ENCODE measurements at places on chromosomes 2 and 18. TPM values are rescaled to one million over a fixed set of nuclear protein-coding genes. Genes with fewer than 3 reads are reported as not detected.

EML4 gene
- total RNA-seq: 27.5 TPM

KANSL3 gene
- total RNA-seq: 45.2 TPM

DNA sequence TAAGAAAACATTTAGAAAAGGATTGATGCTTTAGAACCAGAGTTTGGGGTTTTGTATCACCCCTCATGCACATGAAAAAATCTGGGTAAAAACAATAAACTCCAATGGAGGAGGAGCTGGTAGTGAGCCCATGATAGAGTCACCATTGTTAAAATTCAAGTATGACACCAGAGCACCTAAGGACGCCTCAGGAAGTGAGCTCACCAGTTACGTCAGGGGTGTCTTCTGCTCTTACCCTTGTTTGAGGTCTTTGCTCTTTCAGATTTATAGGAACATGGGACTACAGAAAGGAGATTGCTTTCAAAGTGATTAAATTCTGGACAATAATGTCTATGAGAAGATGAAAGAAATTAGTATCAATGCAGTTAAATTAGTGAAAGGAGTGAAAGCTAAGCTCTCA, 106.5 kb downstream of the LRRTM1 start:
- no peak for DNase-seq

DNA sequence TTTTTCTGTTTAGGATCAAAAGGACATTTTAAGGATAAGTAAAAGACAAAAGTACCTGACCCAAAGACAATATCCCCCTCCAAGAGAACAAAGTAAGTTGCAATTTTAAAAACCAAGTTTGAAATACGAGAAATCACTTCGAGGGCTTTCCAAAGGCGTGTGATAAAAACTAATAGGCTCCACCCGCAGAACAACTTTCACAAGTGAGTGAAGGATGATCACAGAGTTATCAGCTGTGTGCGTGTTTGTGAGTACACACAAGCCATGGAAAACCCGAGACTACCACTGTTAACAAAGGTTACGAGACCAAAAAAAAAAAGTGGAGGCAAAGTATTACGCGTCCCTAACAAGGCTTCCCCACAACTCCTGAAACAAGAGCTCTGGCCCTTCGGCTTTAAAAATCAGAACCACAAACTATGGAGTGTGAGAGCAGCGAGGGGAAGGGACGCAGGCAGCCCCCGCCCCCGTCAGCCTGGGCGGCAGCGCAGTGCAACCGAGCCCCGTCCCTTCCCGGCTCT, 719 bp downstream of the SMAD2 start:
- peak; percentile 65 for DNase-seq

GRCh38 chr2:38653380-38653714, 12.6 kb upstream of the GALM start:
- peak; percentile 22 for DNase-seq

GRCh38 chr2:238141541-238142318, 3.3 kb downstream of the KLHL30 start:
- peak; percentile 89 for DNase-seq

DNA sequence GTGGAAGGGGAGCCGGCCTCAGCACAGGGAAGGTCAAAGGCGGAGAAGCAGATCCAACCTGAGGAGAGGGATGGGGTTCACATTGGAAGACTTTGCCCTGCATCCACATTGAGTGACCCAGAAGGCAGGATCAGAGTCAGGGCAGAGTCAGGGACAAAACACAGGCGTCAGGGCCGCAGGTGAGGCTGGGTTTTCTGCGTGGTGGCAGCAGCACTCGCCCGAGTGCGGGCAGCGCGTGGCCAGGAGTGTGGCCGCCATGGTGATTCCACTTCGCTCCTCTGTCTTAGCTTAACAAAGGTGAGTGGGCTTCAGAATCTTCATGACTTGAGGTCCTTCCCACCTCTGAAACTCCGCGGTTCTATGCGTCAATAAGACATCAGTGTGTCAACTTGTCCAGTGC, 476.9 kb upstream of the SMIM21 start:
- DNase-seq: no peak

- DNase-seq: no peak
These were observed 65.8 kb downstream of the NDUFA10 start for GRCh38 chr2:239959059-239959971.

- peak; percentile 94 for DNase-seq
These were observed 187.4 kb upstream of the NCKAP5 start for GRCh38 chr2:133755480-133756300.

Data from M059J (cell line).